ENCODE measurements at places on chromosomes 2 and 18.

GRCh38 chr18:69397096-69397495 is 3.6 kb upstream of the DOK6 start:
- DNase-seq, result no peak

DNA sequence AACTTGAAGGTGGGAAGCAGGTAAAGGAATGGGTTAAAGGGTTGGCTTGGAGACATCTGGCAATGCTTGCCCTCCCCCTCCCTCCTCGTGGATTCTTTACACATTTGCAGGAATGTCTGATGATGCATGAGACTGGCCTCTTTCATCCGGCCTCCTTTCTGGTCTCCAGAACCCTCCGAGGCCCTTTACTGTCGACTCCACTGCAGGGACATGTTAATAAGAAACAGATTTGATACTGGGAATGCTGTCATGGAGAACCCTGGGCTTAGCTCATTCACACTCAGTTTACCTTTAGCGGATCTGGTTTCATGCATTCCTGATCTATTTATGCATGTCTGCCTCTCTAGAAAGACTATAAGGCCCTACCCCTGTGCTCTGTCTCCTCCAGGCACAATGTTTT is 238.7 kb downstream of the TGIF1 start:
- DNase-seq, result no peak

GRCh38 chr2:192002418-192002817 is 155.5 kb upstream of the CAVIN2 start:
- no peak for DNase-seq

- DNase-seq, result no peak
Measured at GRCh38 chr2:45808294-45808800, 156.9 kb downstream of the PRKCE start.

DNA sequence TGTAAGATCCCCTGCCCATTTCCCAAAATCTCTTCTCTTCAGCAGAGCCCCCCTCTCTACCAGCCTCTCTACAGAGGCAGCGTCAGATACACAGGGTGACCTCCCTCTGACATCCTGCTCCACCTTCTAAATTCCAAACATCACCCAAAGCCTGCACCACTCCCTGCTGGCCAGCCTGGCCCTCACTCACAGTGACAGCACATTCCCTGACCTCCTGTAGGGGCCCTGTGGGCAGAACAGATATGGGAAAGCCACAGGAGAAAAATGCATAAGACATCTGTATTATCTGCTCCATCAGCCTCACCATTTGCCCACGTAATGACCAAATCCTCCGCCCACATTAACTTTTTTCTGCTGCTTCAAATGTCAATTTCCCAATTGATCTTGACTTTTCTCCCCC is 40.6 kb downstream of the TRABD2A start:
- no peak for DNase-seq

GRCh38 chr18:23062011-23062410 is 73.3 kb upstream of the CABLES1 start:
- DNase-seq, result no peak

DNA sequence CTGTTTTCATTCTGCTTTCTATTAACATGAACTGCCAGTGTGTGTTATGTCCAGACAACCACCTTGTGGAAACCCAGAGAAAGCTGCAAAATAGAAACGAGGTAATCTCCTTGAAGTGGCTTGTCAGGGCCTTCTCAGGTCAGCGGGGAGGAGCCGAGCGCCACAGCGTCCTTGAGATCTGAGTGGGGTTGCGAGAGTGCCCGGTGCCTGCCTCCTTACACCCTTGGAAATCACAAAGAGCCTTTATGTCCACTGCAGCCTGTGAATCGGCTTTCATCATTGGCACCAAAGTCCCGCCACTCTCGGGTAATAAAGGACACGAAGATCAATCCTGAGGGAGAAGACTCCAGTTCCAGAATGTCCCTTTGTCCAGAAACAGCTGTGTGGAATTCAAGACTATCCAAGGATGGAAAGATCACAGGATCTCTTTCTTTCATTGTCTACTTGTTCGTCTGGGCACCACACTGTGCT is 135.2 kb downstream of the HRH4 start:
- DNase-seq, result no peak

DNA sequence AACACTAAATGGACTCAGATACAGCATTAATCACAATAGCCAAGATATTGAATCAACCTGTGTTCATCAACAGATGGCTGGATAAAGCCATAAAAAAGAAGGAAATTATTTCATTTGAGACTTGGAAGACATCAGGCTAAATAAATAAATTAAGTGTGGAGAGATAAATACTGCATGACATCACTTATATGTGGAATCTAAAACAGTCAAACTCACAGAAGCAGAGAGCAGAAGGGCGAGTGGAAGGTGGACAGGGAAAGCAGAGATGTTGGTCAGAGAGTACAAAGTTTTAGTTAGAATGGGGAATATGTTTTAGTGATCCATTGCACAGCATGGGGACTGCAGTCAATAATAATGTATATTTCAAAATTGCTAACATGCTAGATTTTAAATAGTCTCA is 207.2 kb downstream of the VAPA start:
- no peak for DNase-seq

GRCh38 chr18:63290166-63290820 is 29.3 kb downstream of the BCL2 start:
- no peak for DNase-seq

GRCh38 chr2:68391099-68391498 is 26.0 kb downstream of the PLEK start:
- DNase-seq, result no peak

DNA sequence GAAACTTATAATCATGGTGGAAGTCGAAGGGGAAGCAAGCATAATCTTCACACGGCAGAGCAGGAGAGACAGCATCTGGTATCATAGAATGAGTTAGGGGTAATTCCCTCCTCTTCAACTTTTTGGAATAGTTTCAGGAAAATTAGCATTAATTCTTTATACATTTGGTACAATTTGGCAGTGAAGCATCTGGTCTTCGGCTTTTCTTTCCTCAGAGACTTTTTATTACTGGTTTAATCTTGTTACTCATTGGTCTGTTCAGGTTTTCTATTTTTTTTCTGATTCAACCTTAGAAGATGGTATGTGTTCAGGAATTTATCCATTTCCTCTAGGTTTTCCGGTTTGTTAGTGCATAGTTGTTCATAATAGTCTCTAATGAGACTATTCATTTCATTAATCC is 39.7 kb upstream of the ABCA12 start:
- no peak for DNase-seq

DNA sequence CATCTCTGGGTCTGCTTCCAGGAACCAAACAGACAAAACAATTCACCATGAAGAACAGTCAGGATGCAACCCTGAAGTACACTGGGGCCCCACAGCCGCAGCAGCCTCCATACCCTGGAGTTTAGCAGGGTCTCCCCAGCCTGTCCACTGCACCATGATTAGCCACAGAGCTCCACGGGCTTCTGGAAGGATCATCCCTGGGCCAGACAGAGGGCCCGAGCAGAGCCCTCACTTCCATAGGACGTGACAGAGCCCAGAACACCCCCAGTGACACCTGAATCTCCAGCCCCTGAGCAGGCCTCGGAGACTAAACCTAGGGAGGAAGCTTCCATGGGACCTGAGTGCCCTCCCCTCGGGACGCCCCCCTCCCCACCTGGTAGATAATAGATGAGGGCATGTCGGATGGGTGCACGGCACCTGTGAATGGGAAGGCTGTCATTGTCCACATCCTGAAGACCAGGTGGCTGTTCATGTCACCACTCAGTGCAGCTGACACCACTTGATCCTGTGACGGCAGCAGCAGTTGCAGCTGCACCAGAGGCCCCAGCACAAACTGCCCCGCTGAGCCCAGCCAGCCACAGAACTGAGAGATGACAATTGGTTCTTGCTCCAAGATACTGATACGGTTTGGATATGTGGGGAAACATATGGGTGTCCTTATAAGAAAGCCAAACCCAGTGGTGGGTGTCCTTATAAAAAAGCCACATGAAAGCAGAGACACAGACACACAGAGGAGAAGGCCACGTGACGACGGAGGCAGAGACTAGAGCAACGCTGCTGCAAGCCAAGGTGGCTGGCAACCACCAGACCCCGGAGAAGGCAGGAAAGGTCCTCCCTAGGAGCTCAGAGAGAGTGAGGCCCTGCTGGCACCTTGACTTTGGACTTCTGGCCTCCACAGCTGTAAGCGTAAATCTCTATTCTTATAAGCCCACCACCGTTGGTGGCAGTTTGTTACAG is 23.2 kb downstream of the KIF1A start:
- no peak for DNase-seq

GRCh38 chr18:48028696-48029095 is 98.2 kb upstream of the SMAD2 start:
- no peak for DNase-seq

GRCh38 chr2:70080610-70081200 is 6.6 kb upstream of the PCBP1 start:
- peak; percentile 51 for DNase-seq

DNA sequence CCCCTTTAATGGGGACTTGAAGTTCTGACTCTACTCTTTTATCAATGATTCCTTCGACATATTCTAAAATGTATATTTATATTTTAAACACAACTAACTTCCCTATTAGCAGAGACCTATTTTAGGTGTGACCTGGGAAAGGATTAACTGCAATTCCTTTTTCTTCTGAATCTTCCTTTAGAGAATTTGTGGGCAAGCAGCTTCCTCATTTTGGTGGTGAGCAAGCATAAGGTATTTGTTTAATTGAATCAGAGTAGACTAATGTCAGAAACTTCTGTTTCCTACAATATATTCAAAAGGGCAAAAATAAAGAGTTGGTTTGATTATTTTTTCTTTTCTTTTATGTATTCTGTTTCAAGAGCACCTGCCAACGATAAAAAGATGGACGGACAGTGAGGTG is 237.0 kb downstream of the IKZF2 start:
- DNase-seq, result no peak

GRCh38 chr18:79305911-79306310 is 89.8 kb upstream of the NFATC1 start:
- DNase-seq, result no peak

DNA sequence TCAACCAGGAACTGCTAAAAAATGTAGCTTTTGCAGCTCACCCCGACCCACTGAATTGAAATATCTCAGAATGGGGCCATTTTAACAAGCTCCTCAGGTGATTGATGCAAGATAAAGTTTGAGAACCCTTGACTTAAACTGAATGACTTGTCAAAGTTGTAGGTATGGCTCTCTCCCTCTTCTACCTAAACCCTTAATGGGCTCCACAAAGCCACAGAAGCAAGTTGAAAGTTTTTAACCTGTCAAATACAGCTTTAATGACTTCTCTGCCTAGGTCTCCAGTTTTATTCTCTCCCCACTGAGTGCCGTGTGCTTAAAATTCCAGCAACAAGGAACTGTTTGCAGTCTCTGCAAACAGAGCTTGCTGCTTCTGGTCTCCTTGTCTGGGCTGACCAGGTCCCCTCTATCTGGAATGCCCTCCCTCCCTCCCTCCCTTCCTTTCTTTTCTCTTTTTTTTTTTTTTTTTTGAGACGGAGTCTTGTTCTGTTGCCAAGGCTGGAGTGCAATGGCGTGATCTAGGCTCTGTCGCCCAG is 19.7 kb upstream of the RNF125 start:
- no peak for DNase-seq

DNA sequence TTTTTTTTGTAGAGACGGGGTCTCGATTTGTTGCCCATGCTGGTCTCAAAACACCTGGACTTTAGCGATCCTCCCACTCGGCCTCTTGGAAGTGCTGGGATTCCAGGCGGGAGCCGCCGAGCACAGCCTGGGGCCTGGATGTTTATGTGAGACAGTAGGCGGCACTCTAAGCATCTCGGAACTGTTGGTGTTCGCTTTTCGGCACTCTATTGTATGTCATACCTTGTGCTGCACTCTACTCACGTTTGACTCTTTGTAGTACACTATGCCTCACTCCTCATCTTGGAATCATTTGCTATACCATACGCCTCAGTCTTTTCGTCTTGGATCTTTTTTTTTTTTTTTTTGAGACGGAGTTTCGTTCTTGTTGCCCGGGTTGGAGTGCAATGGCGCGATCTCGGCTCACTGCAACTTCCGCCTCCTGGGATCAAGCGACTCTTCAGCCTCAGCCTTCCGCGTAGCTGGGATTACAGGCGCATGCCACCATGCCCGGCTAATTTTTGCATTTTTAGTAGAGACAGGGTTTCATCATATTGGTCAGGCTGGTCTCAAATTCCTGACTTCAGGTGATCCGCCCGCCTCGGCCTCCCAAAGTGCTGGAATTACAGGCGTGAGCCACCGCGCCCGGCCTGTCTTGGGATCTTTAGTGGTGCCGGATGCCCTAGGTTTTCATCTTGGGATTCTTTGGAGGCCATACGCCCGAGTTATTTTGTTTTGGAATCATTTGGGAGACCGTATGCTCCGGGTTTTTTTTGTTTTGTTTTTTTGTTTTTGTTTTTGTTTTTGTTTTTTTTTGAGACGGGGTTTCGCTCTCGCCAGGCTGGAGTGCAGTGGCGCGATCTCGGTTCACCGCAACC is 24.2 kb upstream of the ZDBF2 start:
- DNase-seq, result no peak

DNA sequence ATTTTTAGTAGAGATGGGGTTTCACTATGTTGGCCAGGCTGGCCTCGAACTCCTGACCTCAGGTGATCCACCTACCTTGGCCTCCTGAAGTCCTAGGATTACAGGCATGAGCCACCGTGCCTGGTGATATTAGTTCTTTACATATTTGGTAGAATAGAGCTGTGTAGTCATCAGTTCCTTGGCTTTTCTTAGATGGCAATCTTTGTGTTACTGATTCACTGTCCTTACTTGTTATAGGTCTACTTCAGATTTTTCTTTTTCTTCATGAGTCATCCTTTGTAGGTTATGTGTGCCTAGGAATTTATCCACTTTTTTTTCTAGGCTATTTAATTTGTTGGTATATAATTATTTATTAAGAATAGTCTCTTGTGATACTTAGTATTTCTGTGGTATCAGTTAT is 30.3 kb upstream of the ZSWIM2 start:
- DNase-seq, result no peak

GRCh38 chr2:149488706-149489440 is 98.7 kb downstream of the MMADHC start:
- no peak for DNase-seq

- DNase-seq, result no peak
Measured at GRCh38 chr18:48106498-48106897, 176.0 kb upstream of the SMAD2 start.

DNA sequence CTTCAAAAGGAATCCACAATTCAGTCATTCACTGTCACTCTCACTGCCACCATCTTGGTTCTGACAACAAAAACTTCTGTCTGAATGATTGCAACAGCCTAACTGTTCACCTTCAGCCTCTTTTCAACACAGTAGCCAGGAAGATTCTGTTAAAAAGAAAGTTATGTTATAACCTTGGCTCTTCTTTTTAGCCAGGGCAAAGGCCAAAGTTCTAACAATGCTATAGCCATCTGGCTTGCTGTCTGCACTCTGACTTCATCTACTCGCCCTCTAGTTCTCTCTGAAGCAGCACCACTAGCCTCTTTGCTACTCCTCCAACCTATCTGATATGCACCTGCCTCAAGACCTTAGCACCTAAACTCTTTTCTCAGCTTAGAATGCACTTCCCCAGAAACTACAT is 158.5 kb downstream of the ZNF385B start:
- DNase-seq, result no peak

GRCh38 chr18:39959839-39960238 is 1995.2 kb upstream of the PIK3C3 start:
- DNase-seq, result no peak

GRCh38 chr18:30763902-30764350 is 278.6 kb downstream of the DSC3 start:
- no peak for DNase-seq

GRCh38 chr18:3455090-3455635 is 5.2 kb downstream of the TGIF1 start:
- no peak for DNase-seq

GRCh38 chr2:21519821-21520220 is 396.1 kb downstream of the TDRD15 start:
- no peak for DNase-seq
